ENCODE measurements at places on chromosomes 12 and 14.

DNA sequence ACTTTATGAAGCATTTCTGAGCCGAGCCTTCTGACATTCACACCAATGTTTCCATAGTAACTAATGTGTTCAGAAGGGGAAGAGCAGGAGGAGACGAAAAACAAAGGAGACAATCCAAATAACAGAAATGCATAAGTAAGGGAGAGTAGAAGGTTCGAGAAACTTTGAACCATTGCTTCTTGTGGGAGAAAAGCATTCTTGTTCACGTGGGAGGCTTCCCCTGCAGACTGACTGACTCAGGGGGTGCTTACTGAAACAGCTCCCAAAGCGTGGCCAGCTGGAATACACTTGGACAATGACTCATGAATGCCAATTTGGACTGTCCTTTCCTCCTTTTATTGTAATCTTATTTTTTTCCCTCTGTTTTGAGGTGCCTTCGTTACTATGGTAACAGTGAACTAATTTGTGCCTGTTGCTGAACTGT is 73.9 kb downstream of the NEDD1 start:
- peak; percentile 66 for DNase-seq

DNA sequence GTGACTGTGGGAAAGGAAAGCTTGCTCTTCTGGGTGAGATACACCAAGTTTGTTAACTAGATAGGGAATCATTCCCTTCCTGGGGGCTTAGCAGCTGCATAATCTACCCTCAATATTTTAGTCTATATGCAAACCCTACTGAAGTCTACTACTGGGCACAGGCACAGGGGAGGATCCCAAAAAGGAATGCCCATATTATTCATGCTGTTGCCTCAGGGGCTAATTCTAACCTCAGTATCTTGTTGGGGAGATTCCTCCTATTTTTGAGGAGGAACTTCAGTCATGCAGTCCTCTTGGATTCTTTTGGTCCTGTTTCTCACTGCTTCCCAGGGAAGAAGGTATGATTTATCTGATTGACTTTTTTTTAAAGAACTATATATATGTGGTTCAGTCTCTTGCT is 58.9 kb upstream of the ANKS1B start:
- no peak for DNase-seq

GRCh38 chr14:59086241-59086882 is 102.1 kb upstream of the DAAM1 start:
- DNase-seq: no peak

GRCh38 chr12:12954878-12955625 is 3.1 kb upstream of the GPRC5D start:
- no peak for DNase-seq

- peak; percentile 71 for DNase-seq
Measured at GRCh38 chr12:4118017-4118510, 155.5 kb upstream of the CCND2 start.

GRCh38 chr12:99388671-99389195 is 258.8 kb upstream of the GARIN6 start:
- DNase-seq: no peak

GRCh38 chr12:24948420-24948756 is 513 bp downstream of the BCAT1 start:
- peak; percentile 63 for DNase-seq

- no peak for DNase-seq
Measured at GRCh38 chr14:57659052-57659451, 165.4 kb upstream of the CCDC198 start.

DNA sequence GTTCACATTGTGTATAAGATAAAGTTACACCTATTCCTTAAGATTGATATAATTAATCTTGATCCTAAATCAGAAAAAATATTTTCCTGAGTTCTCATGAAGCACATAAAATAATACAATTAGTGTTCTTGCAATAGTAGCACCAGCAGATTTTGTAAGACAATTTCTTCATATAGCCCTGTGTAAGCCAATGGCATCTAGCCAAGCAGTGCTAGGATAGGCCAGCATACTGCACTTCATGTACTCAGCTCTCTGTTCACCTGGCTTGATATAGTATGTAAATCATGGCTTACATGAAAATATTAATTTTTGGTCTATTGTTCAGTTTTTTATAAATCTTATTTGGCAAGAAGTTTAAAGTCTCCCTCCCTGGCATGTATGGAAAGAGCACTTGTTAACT is 1.9 kb downstream of the KLRF2 start:
- DNase-seq: no peak

GRCh38 chr12:96198965-96199364 is 4.8 kb downstream of the ELK3 start:
- peak; percentile 98 for DNase-seq

DNA sequence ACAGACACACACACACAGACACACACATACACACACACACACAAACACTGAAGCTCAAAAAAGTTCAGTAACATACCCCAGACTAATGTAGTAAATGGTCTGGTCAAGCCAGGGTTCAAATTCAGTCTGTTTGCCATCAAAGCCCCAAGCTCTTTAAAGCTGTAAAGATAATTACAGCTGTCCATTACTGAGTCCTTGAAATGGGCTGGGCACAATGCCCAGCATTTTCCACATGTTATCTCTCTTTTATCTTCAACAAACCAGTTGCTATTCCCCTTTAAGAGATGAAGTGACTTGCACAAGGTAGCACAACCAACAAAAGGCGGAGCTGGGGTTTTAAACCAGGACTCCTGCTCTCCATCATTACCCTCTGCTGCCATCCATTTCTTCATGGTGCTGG is 7.6 kb upstream of the UNC119B start:
- no peak for DNase-seq

GRCh38 chr12:115799610-115800009 is 477.9 kb downstream of the MED13L start:
- DNase-seq: no peak

DNA sequence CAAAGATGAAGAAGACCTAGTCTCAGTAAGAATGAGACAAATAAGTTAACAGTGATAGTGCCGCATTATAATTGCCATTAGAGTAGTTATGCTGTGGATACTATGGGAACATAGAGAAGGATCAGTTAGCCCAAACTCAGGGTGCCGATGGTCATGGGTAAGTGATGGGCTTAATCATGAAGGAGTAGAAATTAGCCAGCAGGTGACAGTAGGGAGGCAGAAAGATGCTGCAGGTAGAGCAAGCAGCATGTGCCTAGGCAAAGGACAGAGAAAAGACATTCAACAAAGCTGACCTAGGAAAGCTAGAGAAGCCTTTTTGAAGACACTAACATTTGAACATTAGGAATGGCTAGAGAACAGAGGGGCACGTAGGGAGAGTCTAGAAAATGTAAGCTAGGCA is 30.6 kb upstream of the PTPRQ start:
- no peak for DNase-seq

DNA sequence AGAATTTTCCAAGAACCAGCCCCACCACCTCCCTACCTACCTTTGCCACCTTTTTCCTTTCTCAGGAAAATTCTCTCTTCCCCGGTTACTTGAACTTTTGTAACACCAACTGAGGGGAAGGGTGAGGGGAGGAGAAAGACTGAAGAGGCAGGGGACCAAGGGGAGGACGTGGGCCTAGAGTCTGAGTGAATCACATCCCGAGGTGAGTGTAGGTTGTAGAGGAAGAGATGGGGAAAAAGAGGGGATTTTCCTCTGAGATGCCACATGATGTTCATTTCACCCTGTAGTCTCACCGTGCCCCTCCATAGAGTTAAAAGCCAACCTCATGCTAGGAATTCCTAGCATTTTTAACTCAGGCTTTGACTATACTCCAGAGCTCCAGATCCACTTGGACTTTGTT is 311.8 kb downstream of the RPAP3 start:
- peak; percentile 24 for DNase-seq

- DNase-seq: no peak
Measured at GRCh38 chr14:43207189-43207588, 1299.9 kb downstream of the FSCB start.

GRCh38 chr14:66413901-66414300 is 72.3 kb upstream of the CCDC196 start:
- DNase-seq: no peak

GRCh38 chr12:6234906-6235305 is 34.7 kb downstream of the CD9 start:
- no peak for DNase-seq

DNA sequence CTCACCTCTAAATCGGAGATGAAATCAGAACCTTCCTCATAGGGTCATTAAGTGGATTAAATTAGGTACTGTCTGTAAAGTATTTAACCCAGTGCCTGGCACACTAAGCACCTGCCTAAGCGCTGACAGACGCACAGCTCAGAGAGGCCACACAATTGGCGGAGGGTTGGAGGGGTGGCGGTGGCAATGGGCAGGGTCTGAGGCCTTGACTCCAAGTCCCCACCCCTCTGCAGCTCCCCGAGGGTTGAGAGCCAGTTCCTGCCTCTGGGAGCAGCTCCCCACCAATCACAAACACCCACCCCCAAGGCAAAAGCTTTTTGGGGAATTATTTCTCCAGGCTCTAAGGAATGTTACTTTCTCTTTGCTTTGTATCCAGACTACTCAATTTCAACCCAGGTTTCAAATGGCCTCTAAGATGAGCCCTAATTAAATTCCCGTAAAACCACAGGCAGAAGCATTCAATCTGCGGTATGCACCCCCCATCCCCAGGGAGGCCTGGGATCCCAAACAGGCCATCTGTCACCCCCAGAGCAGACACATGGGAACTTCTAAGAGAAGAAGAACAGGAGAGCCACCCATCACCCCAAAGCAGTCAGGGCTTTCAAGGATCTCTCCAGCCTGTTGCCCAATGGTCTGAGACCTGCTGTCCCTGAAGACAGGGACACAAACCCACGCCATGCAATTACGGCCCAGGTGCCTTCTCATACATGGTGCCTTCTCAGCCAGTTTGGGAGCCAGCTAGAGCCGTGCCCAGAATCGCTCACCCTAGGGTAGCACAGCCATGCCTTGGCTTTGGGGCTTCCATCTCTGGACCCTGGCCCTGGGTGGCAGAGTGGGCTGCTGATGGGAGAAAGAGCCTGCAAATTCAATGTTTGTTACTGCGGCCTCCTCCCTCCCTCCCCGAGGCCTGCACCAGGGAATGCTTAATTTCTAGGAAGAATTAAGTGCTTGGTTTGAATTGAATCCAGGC is 66.1 kb downstream of the CHGA start:
- no peak for DNase-seq

GRCh38 chr14:41668356-41668755 is 61.7 kb downstream of the LRFN5 start:
- no peak for DNase-seq

GRCh38 chr12:130083734-130084133 is 78.5 kb upstream of the FZD10 start:
- DNase-seq: no peak

DNA sequence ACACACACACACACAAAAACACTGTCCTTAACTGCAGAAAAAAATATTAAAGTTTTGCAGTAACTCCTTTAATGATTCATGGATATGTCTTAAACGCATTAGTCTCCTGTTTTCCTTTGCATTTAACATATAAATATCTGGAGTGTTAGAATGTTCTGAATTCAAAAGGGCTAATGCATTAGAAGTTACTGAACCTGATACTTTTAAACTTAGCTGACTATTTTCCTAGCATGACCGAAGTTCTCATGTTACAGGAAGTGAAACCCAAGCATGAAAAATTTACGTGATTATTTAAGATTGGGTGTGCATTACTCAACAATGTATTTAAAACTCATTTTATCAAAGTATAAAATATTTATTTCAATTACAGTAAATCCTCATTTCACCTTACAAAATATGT is 791.2 kb downstream of the FLRT2 start:
- no peak for DNase-seq

DNA sequence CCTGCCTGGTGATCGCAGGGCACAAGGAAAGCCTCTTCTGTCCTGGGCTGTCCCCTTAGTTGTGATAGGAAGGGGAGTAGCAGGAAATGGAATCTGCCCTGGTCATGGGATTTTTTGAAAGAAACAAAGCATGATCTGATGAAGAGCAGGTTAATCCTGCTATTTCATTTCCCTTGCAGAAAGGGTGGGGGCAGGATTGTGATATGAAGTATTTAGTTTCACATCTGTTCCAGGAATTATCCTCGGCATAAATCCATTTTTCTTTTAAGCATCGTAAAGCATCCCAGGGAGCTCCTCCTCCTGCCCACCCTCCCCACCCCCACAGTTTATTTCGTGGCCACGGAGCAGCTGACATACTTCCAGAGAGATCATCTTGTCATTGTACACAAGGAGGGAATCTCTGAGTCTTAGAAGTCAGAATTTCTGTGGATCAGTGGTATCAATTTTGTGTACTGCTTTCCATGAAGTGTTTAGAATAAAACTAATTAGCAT is 53.1 kb downstream of the TGFB3 start:
- no peak for DNase-seq

All from ELR (cell line).